ENCODE measurements at places on chromosomes 13 and 19.
A peak's percentile ranks its signal among the peaks of the same experiment; 100 is the strongest.

DNA sequence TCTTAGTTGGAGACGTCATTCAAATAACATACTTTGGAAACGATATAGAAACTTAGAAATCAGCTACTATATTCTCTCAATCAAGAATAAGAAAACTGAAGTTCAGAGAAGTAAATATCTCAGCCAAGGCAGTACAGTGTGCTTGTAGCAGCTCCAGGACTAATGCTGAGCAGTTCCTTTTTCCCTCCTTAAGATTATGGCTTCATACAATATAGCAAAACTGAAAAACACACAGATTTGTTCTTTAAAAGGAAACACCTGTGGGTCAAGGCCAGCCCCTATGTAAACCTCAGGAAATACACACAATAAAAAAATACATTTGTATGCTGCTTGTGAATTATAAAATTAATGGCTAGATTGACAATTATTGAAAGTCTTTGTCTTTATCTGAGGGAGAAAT, 212.7 kb upstream of the EDNRB start:
- no peak for DNase-seq

- no peak for DNase-seq
Measured at GRCh38 chr13:111469450-111469849, 149.0 kb downstream of the TEX29 start.

- no peak for DNase-seq
Measured at GRCh38 chr13:111962431-111962891, 104.5 kb upstream of the SOX1 start.

- DNase-seq = no peak
Measured at GRCh38 chr13:97392020-97392419, 41.9 kb upstream of the RAP2A start.

DNA sequence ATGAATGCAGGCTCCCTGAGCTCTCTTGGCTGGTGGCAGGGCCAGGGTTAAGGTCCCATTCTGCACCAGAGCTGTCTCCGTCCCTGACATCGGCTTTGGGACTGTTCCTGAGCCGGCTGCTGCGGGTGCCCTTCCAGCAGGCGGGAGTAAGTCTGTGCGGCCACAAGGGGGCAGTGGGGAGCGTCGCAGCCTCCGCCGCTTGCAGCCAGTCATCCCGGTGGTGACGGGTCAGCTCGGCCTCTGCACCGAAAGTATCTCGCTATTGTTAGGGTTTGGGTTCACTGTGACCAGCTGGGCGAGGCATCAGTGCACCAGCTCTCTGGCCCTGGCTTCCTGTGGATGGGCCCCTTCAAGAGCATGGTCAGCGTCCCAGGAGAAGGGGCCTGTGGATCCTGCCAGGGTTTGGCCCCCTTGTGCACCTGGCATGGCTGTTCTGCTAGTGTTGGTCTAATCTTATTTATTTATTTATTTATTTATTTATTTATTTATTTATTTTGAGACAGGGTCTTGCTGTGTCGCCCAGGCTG, 15.1 kb downstream of the NDUFB7 start:
- peak; percentile 48 for DNase-seq

DNA sequence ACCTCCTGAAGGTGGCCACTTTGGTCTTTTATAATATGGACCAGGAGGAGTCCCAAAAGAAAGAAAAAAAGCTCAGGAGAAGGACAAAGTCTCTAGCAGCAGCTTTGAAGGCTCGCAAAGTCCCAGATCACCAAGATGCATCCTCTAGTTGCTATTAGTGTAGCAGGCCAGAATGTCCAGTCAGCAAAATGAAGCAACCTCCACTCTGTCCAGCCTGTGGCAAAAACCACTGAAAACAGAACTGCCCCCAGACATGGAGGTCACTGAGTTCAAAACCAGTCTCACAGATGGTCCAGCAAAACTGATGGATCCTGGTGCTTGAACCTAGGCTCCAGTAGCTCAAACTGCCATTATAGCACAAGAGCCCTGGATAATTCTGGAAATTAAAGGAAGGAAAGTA, 10.4 kb downstream of the LILRB4 start:
- DNase-seq = no peak

- no peak for DNase-seq
Measured at GRCh38 chr19:51203916-51204315, 21.0 kb upstream of the CD33 start.

GRCh38 chr13:56314765-56315164, 826.0 kb upstream of the PRR20A start:
- DNase-seq = no peak

GRCh38 chr13:80823472-80823871, 482.5 kb upstream of the SPRY2 start:
- no peak for DNase-seq

- DNase-seq = no peak
Measured at GRCh38 chr13:87302931-87303330, 368.2 kb upstream of the SLITRK5 start.

DNA sequence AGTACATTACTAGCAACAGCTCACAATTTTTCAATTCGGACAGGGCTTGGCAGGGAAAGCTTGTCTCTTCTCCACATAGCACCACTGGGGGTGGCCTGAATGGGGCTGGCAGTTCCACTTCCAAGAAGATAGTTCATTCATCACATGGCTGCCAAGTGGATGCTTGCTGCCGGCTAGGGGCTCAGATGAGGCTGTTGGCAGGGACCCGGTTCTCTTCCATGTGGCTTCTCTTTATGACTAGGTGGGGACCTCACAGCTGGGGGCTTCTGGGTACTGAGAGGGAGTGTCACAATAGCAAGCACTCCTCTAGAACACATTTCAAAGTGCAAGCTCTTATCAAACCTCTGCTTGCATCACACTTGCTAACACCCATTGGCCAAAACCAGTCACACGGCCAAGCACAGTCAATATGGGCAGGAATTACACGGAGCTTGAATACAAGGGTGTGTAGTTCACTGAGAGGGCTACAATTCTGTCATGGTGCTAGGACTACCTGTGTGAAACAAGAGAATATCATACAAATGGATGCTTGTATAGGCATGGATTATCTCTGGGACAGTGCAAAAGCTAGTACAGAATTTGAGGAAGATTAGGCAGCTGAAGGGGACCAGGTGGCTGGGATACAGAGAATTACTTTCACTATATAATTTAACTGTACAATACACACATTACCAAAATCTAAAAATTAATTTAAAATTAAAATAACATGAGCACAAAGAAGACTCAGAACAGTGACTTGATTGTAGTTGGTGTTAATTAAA, 32.3 kb downstream of the ATP7B start:
- DNase-seq = no peak

GRCh38 chr13:42137856-42138537, 89.5 kb downstream of the DGKH start:
- DNase-seq = no peak

DNA sequence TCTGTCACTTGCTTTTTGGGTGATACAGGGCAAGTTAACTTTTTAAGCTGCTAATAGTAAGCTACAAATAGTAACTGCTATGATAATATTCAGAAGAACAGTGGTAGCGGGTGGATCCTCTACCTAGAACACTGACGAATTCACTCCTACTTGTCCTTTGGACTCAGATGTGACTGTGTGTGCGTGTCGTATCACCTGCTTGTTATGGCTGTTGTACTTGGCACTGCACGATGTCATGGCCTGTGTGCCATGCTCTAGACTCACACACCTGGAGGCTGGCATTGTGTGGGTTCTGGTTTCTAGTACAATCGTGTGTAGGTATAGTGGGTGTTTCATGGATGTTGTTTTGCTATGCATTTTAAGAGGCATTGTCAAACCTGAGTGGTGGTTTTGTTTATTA, 130.8 kb downstream of the ATP8A2 start:
- DNase-seq = no peak

GRCh38 chr19:18756896-18757295, 34.2 kb downstream of the COMP start:
- no peak for DNase-seq

- DNase-seq = no peak
Measured at GRCh38 chr13:109212650-109213049, 573.7 kb downstream of the IRS2 start.

GRCh38 chr13:64633948-64634347, 2596.2 kb downstream of the PCDH9 start:
- DNase-seq = no peak

DNA sequence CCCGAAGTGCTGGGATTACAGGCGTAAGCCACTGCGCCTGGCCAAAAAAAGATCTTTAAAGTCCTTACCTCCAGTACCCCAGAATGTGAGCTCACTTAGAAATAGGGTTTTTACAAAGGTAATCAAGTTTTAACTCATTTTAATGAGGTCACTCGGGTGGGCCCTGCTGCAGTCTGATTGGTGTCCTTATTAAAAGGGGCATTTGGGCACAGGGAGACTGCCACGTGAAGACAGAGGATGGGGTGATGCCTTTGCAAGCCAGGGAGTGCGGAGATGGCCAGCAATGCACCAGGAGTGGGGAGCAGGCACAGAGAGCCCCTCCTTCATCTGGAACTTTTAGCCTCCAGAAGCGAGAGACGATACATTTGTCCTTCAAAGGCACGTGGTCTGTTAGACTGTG, 11.7 kb downstream of the NKPD1 start:
- DNase-seq = no peak

DNA sequence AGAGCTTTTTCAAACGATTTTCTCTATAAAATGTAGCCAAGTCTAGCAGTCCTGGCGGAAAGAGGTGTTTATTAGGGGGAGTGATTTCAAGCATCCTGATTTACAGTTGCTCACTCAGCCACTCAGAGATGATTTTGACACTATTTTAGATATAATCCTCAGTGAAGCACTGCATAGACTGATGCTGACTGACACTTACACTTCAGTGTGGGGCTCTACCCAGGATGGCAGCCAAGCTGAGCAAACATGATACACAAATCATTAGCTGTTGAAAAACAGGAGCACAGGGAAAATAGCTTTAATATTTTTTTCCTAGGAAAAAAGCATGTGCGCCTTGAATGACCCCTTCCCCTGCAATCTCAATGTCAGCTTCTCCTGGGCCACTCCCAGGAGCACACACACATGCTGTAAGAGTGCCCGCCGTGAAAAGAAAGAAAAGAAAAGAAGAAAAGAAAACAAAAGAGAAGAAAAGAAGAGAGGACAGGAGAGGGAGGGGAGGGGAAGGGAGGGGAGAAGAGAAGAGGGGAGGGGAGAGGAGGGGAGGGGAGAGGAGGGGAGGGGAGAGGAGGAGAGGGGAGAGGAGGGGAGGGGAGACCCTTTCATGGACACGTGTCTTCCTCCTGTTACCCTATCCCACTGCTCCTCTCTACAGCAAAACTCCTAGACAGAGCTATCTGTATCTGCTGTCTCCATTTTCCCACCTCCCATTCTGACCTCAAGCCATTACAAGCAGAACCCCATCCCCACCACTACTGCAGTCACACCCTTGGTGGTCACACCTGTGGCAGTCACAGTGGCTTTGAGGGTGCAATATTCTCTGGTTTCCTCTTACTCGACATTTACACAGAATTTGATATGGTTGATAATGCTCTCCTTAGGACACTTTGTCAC, 36.4 kb downstream of the RCBTB2 start:
- DNase-seq = no peak

DNA sequence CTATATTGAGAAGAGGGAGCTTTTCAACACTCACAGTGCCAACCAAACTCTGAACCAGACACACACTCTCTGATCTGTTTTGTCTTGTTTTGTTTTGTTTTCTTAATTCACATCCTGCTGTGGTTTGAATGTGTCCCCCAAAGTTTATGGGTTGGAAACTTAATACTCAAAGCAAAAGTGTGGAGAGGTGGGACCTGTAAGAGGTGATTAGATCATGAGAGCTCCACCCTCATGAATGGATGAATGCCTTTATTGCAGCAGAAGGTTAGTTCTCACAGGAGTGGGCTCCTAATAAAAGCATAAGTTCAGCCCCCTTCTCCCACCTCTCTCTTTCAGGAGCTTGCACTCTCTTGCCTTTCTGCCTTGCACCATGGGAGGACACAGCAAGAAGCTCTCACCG, 957.1 kb downstream of the PCDH9 start:
- DNase-seq = no peak

Data from D721Med (cell line).